GM12892 (cell line): ENCODE measurements at places on chromosomes 3 and 15.

DNA sequence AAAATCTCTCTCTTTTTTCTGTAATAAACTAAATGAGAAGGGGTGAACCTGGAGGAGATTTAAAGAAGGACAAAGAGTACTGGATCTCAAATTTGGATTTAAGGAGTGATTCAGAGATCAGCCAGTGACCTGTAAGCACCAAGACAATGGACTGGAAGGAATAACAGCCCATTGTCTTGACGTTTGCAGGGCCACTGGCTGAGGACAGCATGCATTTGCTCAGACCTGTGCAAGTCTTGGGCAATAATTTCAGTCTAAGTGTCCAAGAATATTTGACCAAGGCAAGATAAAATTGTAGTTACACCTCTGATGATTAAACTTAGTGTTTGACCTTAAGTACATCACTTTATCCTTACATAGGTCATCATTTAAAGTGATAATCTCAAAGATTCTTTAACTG, 55.8 kb upstream of the OSTN start:
- no peak for DNase-seq

DNA sequence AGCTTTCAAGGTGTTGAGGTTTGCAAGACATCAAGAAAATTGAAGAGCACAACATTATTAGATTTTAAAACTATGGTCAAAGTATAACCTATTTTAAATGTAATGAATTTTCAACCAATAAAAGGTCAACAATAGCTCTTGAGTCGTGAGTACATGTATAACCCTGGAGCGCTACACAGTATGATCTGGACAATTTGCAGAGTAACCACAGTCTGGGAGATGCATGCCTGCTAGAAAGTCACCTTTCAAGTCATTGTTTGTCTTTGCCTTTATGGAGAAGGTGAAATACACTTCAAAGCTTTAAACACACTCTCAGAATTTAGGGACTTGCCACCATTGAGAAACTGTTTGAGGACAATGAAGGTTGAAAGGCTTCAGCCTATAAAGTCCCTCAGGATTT, 112.6 kb upstream of the ALCAM start:
- no peak for DNase-seq

DNA sequence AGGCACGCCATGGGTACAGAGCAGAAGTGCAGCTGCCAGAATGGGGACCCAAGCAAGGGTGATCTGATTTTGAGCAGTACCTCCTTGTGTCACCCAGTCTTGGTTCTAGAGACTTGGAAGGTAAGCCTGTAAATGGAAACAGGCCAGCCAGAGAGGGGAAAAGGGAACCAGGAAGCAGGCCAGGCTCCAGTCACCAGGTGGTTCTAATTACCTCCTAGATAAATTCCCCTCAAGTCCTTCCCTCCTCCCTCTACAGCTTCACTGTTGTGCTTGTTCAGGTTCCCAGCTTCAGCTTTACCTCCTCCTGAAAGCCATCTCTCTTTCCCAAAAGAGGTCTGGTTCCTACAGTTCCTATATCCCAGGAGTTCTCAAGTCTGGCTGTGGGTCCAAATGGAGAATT, 58.8 kb upstream of the SLC7A14 start:
- DNase-seq: no peak

DNA sequence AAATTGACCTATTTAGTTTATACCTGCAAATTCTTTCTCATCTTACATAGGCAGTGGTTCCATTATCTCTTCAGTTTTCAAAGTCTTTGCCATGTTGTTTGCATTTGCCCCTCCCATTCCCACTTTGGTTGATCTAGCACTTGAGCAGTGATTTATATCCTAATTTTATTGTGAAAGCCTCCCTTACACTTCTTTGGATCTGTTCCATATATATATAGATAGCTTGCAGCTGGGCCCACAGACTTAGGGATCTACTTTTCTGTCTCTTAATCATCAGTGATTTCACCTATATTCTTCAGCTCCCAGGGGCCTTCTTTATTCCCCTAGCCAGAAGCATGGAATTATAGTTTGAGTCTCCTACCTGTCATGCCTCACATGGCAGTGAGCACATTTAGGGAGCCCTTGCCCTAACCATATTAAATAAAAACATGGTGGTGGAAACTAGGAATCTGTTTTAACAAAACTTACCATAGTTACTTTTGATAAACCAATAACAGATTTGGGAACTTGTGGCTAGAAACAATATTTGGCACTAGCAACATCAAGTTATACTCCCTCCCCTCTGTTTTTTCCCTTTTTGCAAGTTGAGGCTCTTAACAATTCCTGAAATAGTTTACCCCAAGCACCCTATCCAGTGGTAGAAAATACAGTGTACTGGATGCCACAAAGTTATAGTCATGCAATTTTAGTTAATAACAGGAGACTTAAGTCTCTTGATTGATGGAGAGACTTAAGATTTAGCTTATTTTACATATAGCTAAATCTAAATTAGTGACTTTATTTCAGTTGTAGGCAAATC, 41.7 kb downstream of the ARIH1 start:
- no peak for DNase-seq

DNA sequence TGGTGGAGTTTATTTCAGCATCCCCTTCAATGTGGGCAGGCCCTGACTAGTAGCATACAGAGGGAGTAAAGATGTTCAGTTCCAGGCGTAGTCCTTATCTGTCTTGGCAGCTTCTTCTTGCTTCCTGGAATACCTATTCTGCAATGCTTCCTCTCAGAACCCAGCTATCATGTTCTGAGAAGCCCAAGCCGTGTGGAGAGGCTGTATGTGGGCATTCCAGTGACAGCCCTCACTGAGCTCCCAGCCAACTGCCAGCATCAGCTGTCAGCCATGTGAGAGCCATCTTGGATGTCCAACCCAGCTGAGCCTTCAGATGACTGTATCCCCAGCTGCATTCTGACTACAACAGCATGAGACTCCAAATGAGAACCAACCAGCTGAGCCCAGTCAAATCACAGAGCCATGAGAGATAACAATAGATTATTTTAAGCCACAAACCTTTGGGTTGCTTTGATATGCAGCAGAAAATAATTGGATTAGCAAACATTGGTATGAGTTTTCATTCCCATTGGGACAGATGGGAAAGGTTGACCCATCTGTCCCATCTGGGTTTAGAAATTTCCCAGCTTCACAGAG, 8.4 kb upstream of the CMTM7 start:
- DNase-seq: no peak
